ENCODE measurements at places on chromosomes 7 and 10.

DNA sequence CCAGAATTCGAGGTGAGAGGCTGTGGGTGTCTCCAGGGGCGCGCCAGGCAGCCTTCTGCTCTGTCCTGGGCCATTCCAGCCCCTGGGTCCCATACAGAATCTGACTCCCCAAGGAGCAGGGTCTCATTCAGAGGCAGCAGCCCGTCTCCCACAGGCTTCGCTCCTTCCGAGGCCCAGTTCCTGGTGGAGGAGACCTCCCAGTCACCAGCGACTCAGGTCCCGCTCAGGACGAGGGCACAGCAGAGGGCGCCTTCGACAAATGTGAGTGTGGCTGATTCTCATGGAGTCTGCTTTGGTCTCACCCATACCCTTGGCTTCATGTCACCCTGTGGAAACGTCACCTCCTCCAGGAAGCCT is 81.8 kb upstream of the GPR26 start:
- no peak for DNase-seq

DNA sequence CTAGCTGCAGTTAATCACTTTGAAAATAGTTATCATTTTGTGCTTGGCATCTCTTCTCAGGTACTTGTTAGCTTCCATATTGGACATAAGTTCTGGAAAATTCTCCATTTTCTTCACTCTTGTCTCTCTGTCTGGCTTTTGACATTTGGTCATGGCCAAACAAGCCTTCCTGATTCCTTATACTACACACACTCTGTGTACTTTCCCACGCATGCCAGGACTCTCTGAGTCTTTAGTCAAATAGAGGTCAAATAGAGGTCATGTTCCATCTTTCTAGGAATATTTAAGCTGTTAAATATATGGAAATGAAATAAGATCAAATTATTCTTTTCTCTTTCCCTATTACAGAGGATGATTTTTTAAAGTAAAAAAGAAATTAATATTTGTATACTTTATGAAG is 235.5 kb upstream of the PLXDC2 start:
- DNase-seq = no peak

- DNase-seq = no peak
These were observed 88.0 kb upstream of the PFKP start for GRCh38 chr10:2979306-2979705.

DNA sequence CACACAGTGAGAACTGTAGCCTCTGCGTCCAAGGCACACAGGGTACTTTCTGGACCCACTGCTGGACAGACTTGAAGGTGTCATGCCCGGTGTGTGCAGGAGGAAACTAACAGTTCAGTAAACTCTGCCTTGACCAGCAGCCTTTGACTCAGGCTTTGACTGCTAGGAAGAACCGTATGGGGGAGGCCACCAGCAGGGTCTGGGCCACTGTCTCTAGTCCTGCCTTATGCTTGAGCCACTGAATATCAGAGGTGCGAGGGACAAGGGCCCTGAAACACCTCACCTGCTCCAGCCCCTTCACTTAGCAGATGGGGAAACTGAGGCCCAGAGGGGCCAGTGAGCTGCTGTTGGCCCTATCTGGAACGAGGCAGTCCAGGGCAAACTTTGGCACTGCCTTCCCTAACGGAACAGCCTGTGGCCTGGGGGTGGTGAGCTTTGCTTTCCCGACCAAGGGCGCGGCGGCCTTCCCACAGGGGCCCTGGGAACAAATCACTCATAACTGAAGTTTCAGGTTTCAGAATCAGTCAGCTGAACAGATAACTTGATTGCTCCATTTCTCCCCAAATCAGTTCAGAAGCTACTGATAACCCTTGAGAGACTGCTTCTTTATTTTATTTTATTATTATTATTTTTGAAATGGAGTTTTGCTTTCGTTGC is 130.0 kb downstream of the FAM53B start:
- DNase-seq = no peak

- DNase-seq = no peak
These were observed 35.9 kb upstream of the HDAC9 start for GRCh38 chr7:18459484-18460245.

DNA sequence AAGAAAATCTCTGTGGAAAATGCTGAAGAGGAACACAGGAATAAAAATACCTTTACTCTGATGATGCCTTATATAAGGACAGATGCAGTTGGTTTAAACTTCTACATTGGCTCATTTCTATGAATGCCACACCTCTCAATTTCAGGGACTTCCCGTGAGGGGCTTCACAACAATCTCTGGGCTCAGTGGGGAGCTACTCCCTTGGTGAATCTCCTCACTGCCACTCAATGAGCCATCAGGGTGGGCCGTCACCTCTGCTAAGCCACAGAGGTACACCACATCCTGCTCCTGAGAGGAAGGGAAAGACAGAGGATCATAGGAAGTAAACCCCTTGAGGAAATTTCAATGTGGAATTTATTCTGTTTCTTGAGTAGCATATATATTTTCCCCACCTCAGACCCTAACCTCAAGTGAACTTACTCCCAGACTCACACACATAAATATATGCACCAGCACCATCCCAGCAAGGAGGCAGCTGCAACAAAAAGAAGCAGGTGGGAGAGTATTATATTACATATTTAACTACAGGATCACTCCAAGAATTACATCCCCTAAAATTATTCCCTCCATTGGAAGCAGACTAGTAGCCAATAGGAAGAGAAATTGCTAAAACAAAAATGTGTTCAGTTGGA is 63.3 kb upstream of the PRSS1 start:
- no peak for DNase-seq

GRCh38 chr10:14571866-14572507 is 202.7 kb downstream of the FAM107B start:
- DNase-seq = no peak

GRCh38 chr10:15879058-15879457 is 18.8 kb upstream of the MINDY3 start:
- DNase-seq = no peak

GRCh38 chr7:130945411-130945811 is 211.4 kb upstream of the KLF14 start:
- DNase-seq = no peak

DNA sequence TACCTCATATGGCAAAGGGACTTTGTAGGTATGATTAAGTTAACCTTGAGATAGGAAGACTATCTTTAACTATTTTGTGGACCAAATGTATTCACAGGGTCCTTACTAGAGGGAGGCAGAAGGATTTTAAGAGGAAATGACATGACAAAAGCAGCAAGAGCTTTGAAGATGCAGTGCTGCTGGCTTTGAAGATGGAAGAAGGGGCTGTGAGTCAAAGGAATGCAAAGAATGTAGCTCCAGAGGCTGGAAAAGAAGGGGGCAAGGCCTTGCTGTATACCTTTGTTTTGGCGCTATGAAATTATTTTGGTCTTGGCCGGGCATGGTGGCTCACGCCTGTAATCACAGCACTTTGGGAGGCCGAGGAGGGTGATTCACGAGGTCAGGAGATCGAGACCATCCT is 3.2 kb upstream of the NRBF2 start:
- no peak for DNase-seq

GRCh38 chr7:22651036-22651435 is 76.0 kb upstream of the IL6 start:
- no peak for DNase-seq

GRCh38 chr7:66176914-66177313 is 28.2 kb upstream of the TPST1 start:
- DNase-seq = no peak

GRCh38 chr7:108525327-108525984 is 479 bp downstream of the PNPLA8 start:
- DNase-seq = peak; percentile 68

DNA sequence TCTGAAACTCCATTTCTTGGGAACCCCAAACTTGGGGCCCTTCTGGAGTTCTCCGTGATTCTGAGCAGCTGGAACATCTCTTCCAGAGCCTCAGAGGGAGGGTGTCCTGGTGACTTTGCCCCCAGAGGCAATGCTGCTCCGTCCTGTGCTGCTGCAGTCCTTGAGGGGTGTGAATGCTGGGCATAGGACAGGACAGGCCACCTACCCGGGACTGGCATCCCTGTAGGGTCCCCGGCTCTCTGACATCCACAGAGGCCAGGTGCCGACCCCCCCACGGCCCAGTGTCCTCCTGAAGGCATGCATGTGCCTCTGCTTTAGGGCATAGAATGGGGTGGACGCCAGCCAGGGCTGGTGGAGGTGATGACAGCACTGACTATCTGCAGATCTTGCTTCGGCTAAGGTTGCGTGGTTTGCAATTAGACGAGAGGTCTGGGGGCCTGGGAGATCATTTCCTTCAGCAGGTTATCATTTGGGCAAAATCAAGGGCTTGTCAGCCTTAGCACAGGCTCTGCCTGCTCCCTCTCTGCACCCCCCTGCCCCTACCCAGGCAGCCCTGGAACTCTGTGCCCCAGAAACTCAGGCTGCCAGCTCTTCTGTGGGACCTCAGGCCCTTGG is 136.9 kb upstream of the GPR26 start:
- no peak for DNase-seq

DNA sequence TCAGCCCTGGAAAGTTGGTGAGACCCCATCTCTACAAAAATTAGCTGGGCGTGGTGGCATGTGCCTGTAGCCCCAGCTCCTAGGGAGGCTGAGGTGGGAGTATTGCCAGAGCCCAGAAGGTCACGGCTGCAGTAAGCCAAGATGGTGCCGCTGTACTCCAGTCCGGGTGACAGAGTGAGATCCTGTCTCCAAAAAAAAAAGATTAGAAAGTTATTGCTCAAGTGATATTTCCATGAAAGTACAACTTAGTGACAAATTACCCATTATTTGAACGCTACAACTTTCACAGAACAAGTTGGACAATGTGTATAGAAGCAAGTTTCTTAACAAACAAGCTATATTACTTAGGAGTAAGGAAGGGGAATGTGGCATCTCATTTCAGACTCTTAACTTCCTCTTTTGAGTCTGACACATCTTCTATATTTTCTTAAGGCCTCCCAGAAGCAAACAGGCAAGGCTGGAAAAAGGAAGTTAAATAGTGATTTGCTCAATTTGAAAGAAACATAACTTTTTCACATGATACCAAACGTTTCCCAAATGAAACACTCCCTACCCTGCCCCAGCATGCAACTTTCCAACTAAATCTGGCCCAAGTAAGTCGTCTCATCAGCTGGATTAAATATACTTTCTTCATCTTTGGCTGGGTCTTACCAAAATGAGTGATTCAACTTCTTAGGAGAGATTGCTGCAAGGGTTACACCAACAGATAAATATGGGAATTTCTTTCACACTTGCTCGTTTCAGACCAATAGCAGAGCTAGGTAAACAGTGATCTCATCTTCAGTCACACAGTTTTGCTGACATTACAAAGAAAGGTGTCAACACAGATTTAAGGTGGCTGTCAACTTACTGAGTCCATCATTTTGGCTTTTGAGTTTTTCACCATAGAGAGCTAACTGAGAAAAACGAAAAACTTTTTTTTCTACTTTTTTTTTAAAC is 66.3 kb upstream of the KLF6 start:
- DNase-seq = no peak

- DNase-seq = no peak
These were observed 4.4 kb downstream of the ZMIZ1 start for GRCh38 chr10:79072994-79073645.

DNA sequence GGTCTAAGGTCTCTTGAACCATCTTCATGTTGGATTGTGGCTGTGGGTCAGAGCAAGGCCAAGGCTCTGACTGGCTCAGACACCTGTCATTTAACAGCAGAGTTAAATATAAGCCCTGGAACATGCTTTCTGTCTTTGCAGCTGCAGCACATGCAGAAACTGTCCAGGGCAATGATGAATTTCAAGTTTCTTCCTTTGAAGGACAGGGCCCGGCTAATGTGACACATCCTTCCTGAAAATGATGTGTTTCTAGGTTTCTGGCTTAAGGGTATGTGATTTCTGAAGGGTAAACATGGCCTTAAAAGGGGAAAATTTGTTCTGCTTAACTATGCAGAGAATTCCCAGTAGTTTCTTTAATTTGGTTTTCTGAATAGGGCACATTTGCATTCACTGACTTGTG is 34.0 kb upstream of the SLC35B4 start:
- no peak for DNase-seq

- DNase-seq = no peak
These were observed 89.0 kb downstream of the AMPH start for GRCh38 chr7:38542156-38542555.

- no peak for DNase-seq
These were observed 233.9 kb upstream of the CACNA2D1 start for GRCh38 chr7:82677493-82677892.

- DNase-seq = no peak
These were observed 107.5 kb downstream of the ELMO1 start for GRCh38 chr7:37341033-37341630.

DNA sequence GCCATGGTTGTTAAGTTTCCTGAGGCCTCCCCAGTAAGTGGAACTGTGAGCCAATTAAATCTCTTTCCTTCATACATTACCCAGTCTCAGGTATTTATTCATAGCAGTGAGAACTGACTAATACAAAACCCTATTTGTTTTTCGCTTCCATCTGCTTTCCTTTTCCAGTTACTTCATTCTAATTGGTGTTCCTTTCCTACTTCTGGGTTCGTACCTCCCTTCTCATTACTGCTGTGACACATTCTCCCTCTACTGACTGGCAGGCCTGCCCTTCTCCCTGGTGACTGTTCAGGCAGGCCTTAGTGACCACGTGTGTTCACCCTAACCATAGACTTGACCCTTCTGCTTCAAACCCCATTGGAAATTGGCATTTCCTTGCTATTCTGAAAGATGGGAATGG is 37.7 kb downstream of the MTURN start:
- DNase-seq = peak; percentile 30

- DNase-seq = peak; percentile 88
These were observed 13.5 kb downstream of the IQCE start for GRCh38 chr7:2572101-2572842.

DNA sequence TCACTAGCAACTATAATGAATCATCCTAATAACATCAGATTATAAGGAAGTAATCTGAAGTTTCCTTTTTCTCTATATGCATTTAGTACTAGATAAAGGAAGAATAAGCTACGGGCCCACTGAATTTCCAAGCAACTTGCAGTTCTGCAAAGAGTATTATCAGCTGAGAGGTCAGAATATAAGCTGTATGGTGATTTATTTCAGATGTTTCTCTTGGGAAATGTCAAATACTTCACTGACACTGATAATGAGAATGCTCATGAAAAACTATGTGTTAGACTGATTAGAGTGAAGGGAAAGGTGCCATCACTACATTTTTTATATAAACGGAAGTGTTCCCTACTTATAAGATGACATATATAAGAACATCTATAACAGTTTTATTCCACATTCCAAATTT is 251.2 kb upstream of the HGF start:
- no peak for DNase-seq

DNA sequence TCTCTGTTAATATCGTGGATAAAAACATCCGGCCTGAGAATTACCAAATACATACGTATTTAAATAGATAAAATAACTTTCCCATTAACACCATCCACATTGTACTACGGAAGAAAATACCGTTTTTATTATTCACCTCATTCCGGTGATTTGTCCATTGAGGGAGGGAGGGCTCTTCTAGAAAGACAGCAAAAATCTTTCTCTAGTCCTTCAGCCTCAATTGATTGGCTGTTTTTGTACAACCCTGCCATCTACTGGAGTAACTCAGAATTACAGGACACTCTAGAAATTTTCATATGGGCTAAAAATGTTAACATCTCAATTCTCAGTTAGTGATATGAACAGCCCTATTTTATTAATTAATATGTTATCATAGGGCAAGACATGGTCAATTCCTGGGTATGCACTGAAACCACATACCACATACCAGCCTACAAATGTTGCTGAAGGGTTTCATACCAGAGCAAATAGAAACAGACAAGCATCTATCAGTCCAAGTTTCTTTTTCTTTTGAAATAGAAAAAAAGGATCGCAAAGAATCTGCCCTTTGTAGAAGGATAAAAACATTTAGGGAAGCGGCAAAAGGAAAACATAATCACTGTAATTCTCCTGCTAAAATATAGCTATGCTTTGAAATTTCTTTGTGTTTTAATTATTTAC is 55.8 kb upstream of the CDCA7L start:
- DNase-seq = peak; percentile 81
